A549 treated with GW870086 at 1 μM for 4 hours (cell line): ENCODE measurements at places on chromosomes 12 and 14. TPM values are rescaled to one million over a fixed set of nuclear protein-coding genes. Genes with fewer than 3 reads are reported as not detected.

The LTBP2 gene
- 9.7 to 13.1 TPM (median 11.0 TPM) in 5 replicates for total RNA-seq

The PLCZ1 gene
- total RNA-seq = not detected in 5 replicates

The SYT10 gene
- not detected in 5 replicates for total RNA-seq

The HOXC4 gene
- total RNA-seq = 1.9 to 3.5 TPM (median 3.5 TPM) in 5 replicates

The CFAP54 gene
- total RNA-seq = 0.79 to 1.4 TPM (median 1.2 TPM) in 5 replicates

The APOF gene
- not detected in 5 replicates for total RNA-seq

The RFC5 gene
- 34.3 to 41.6 TPM (median 39.5 TPM) in 5 replicates for total RNA-seq

The B4GALNT3 gene
- 0.54 to 1.1 TPM (median 0.59 TPM) in 5 replicates for total RNA-seq

The ARL1 gene
- 54.1 to 69.5 TPM (median 64.2 TPM) in 5 replicates for total RNA-seq

The AGAP2 gene
- total RNA-seq = 0.03 to 0.16 TPM (median 0.14 TPM) in 4 of 5 replicates, not detected in the other

The COL2A1 gene
- 0.02 to 0.08 TPM (median 0.06 TPM) in 4 of 5 replicates, not detected in the other for total RNA-seq

The SPIC gene
- not detected in 5 replicates for total RNA-seq

The FAM186B gene
- 0.08 to 0.16 TPM (median 0.13 TPM) in 4 of 5 replicates, not detected in the other for total RNA-seq

The TBX5 gene
- not detected in 5 replicates for total RNA-seq

The CCDC38 gene
- 0.07 to 0.16 TPM (median 0.11 TPM) in 4 of 5 replicates, not detected in the other for total RNA-seq

The AMHR2 gene
- 0.75 to 1.9 TPM (median 1.1 TPM) in 5 replicates for total RNA-seq

The IAPP gene
- total RNA-seq = not detected in 5 replicates

The PTPRO gene
- total RNA-seq = 0.03 to 0.14 TPM in 2 of 5 replicates, not detected in the others

The HNRNPC gene
- 791 to 1,079 TPM (median 796 TPM) in 5 replicates for total RNA-seq

The TBC1D30 gene
- total RNA-seq = 1.3 to 1.9 TPM (median 1.8 TPM) in 5 replicates

The MTA1 gene
- total RNA-seq = 57.3 to 82.9 TPM (median 78.9 TPM) in 5 replicates

The HHIPL1 gene
- total RNA-seq = 0.16 to 0.38 TPM (median 0.20 TPM) in 5 replicates

The PRB2 gene
- not detected in 5 replicates for total RNA-seq

The ARHGAP9 gene
- 0.24 to 0.94 TPM (median 0.82 TPM) in 5 replicates for total RNA-seq

The POTEM gene
- total RNA-seq = not detected in 5 replicates
